CD4-positive, alpha-beta T cell treated with Interleukin-6 at 100 ng/mL for 8 hours (primary cell): ENCODE measurements at places on chromosomes 2 and 18.

DNA sequence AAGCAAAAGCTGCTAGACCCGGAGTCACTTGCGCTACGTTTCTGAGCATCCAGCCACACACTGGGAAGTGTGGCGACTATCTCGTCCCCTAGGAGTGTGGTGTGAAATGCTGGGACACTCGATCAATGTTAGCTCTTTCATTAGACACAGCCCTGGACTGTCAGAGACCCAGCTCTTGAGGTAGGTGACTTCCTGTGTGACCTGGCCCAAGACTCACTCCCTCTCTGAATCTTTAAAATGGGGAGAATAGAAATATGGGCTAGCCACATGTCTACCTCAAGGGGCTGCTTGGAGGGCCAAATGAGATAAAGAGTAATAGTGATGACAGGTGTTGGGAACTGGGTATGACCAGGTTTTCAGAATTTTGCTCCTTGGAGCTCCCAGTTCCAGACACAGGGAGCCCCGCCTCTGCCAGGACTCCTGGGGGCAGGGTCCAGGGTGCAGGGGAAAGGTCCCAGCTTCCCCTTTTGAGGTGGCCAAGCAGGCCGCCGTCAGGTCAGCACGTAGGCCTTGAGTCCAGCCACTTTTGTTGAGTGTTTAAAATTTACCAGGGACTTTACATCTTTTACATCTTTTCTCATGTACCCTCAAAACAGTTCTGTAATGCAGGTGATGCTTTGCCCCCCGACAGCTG is 36.0 kb downstream of the CTIF start:
- DNase-seq, result no peak

DNA sequence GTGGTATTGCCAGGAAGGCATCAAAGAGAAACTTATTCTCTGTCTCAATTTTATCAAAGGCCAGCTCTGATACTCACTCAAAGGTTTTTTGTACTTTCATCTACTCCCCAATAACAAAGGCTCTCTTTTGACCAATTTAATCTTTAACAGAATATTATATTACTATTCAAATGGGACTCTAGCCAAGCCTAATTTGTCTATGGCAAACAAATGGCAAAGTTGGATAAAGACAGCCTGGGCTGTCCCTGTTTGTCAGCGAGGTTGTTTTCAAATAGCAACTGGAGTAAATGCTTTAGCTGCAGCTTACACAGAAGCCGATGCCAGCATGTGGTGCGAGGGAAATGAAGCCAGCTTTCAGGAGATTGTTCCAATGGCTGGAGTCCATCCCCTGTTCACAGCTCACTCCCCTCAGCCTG is 80.1 kb upstream of the CTNNA2 start:
- no peak for DNase-seq

DNA sequence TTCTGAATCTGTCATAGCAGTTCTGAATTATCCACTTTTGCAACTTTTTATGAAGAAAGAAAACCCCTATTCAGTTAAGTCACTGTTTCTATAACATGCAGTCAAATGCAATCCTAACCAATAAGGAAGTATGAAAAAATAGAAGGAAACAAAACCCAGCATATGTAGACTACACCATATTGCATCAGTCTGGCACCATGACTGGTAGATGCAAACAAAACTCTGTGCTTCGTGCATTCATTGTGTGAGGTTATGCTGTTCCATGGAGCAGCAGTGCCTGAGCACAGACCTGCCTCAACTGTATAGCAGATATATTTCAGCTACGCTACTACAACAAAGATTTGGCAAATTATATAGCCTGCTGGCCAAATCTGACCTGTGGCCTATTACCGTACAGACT is 325.5 kb downstream of the LRP1B start:
- DNase-seq, result no peak

GRCh38 chr18:35430721-35431373 is 53.7 kb upstream of the ZNF396 start:
- no peak for DNase-seq

GRCh38 chr18:37965572-37965970 is 400.0 kb upstream of the CELF4 start:
- no peak for DNase-seq

GRCh38 chr2:191081411-191082155 is 67.6 kb upstream of the STAT1 start:
- DNase-seq, result no peak

- no peak for DNase-seq
Measured at GRCh38 chr2:150169237-150169629, 318.2 kb downstream of the RND3 start.

GRCh38 chr18:69865776-69866175 is 81.9 kb downstream of the CD226 start:
- no peak for DNase-seq

DNA sequence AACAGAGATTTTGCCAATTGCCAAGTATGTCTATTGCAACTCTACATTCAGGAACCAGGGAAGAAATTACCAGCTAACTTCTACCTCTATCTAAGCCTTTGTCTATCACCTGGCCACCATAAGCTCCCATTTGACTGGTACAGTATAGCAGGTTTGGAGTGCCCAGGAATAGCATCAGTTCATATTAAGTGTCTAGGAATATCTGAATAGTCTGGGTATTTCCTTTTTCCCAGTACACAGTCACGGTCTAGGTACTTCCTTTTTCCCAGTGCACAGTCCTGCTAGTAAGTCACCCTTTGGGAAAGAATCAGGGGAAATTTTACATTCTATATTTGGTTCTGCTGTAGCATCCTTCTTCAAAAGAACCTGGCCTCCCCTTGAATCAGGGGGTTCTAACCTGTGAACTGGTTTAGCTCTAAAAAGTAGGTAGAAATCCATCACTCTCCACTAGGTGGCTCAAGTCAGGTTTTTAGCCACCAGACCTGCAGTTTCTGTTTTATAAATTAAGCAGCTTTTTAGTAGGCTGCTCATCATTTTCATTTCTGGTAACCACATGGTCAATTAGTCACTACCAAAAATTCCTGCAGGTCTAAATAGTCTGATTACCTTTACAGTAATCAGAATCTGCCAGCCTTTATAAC is 49.3 kb upstream of the DNAJC10 start:
- peak; percentile 33 for DNase-seq

- no peak for DNase-seq
Measured at GRCh38 chr2:40721595-40721994, 269.7 kb upstream of the SLC8A1 start.

- no peak for DNase-seq
Measured at GRCh38 chr2:30871980-30872789, 64.9 kb upstream of the CAPN13 start.

DNA sequence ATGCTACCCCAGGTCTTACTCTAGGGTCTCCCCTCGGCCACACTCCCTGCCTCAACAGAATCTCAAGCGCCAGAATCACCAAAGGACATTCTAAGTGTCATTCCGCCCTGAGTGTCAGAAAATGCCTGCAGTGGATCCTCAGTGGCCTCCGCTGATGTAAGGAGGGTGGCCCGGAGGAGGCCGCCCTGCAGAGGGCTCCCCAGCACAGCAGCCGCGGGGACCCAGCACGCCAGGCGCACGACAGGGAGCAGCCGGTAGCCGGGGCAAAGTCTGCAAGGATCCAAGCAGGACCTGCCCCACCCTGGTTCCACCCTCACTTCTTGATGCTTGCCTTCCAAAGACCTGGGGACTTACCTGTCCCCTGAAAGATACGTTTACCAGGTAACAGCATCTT is 54.2 kb upstream of the ID2 start:
- DNase-seq, result no peak

- DNase-seq, result no peak
Measured at GRCh38 chr18:27763341-27763740, 413.6 kb downstream of the CDH2 start.

DNA sequence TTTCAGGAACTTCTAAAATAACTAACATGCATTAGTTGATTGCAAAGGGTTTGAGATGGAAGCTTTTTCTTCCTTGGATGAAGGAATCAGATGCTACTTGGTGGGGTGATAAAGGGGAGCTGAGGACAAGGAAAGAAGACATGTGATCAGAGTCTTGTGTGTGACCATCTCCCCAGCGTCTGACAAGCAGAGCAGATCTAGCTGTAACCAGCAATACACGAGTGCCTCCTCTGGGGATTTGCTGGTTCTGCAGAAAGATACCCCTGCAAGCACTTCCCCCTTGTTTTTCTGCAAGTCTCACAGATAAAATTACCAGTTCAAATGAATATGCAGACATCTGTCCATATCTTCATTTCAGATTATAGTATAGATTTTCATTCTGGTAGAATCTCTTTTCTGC is 2.7 kb downstream of the CDH7 start:
- no peak for DNase-seq

- DNase-seq, result no peak
Measured at GRCh38 chr2:27143285-27143684, 4.1 kb upstream of the PRR30 start.

- no peak for DNase-seq
Measured at GRCh38 chr2:217622205-217623060, 380.4 kb downstream of the TNS1 start.

- DNase-seq, result no peak
Measured at GRCh38 chr2:122031544-122032263, 276.3 kb downstream of the TSN start.

GRCh38 chr2:218852911-218853667 is 6.5 kb upstream of the WNT6 start:
- DNase-seq, result peak; percentile 60

DNA sequence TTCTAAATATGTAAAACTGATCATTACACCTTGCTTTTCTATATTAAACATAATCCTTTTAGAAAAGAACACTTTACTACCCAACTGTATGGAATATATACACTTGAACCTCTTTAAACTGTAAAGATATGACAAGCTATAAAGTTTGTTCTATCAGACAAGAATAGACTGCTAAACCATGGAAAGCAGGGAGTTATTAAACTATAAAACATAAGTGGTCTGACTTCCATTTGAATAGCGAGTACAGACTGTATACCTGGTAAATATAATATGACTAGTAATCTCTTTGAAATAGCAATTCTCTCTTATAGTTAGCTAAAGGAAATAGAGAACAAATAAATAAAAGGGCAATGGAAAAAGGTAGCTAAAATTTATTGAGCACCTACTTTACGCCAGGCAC is 125.7 kb downstream of the PRKRA start:
- no peak for DNase-seq

GRCh38 chr2:19021100-19021476 is 337.3 kb downstream of the OSR1 start:
- no peak for DNase-seq

DNA sequence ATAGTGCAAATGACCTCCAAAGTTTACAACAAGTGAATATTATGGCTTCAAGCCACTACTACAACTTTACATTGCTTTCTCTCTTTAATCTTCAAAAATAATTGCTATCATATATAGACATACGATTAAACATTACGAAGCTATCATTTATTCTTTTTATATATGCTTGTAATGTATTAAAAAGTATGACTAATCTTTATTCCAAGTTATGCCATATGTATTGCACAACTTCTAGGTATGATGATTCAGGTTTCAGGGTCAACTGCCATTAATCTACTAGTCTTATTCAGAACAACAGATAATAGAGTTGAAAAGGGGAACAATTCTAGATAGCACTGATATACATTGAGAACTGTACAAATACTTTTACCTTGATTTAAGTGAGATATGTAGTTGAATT is 506.2 kb upstream of the TMEFF2 start:
- no peak for DNase-seq

GRCh38 chr2:191539068-191539467 is 138.9 kb upstream of the NABP1 start:
- DNase-seq, result no peak

- no peak for DNase-seq
Measured at GRCh38 chr18:5627776-5628511, 84.1 kb upstream of the EPB41L3 start.

GRCh38 chr2:235726554-235726953 is 232.7 kb downstream of the AGAP1 start:
- DNase-seq, result no peak

DNA sequence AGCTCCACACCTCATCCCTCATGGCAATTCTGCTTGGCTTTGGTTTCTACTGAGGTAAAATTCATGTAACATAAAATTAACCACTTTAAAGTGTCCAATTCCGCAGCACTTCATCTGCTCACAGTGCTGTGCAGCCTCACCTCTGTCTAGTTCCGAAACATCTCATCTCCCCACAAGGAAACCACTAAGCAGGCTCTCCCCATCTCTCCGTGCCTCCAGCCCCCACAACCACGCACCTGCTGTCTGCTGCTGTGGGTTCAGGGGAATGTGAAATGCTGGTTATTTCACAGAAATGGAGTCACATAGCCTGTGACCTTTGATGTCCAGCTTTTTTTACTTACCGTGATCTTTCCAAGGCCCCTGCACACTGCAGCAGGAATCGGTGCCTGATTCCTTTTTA is 7.7 kb upstream of the GPC1 start:
- DNase-seq, result no peak

GRCh38 chr2:37324786-37325624 is at the start of gene PRKD3:
PRKD3 (minus strand) TSS chr2:37324833; CDS start chr2:37316524, 8,309 bp downstream.
- peak; percentile 76 for DNase-seq

DNA sequence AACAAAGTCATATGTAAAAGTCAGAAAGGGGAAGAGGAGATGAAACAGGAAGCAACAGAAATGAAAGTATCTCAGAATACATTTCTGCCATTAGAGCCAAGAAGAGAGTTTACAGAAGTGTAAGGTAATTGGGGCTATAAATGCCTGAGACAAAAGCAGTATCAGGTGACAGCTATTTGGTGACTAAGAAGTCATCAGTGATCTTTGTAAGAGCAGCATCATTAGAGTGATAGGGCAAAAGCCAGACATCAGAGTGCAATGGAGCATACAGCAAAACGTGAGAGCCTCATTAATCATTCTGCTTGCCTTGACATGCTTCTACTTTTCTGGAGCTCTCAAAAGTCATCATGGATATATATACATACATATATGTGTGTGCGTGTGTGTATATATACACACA is 804.7 kb upstream of the PIK3C3 start:
- DNase-seq, result no peak

- no peak for DNase-seq
Measured at GRCh38 chr2:63903003-63903402, 61.3 kb downstream of the UGP2 start.

DNA sequence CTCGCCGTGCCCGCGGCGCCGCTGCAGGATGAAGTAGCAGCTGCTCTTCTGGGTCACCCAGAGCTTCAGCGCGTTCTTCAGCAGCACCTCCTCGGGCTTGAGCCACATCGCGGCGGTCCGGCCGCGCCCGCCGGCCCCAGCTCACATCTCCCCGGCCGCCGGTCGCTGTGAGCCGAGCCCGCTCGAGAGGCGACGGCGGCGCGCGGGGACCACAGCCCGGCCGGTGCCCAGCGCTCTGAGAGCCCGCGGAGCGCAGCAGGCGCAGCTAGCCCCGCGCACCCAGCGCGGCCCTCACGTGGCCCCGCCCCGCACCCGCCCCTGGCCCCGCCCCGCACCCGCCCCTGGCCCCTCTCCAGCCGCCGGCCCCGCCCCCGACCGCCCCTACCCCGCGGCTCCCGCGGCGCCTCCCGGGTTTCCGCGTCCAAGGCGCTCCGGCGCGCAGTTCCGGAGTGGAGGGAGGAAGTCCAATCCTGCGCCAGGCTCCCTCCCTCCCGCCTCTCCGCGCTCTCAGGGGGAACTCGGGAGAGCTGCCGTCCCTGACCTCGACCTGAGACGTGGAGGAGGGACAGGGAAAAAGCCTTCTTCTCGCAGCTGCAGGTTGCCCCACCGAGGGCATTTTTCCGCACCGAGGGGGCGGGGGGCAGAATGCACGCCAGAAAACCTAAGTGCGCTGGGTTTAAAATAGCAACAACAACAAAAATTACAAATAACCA is at the start of gene TBC1D8:
TBC1D8 (minus strand) TSS at position 237 of the 713 bp plus-strand sequence; CDS start at position 108, 129 bp downstream.
- DNase-seq, result peak; percentile 67

GRCh38 chr2:188204824-188205223 is 86.8 kb upstream of the GULP1 start:
- DNase-seq, result no peak

GRCh38 chr18:21833604-21834298 is 93.2 kb downstream of the MIB1 start:
- no peak for DNase-seq

GRCh38 chr18:76765649-76766048 is 56.7 kb upstream of the ZNF236 start:
- DNase-seq, result no peak

- DNase-seq, result no peak
Measured at GRCh38 chr2:113085542-113085941, 17.8 kb downstream of the IL1F10 start.
